GM12878 (cell line): ENCODE measurements at places on chromosomes 11 and 22. TPM values are rescaled to one million over a fixed set of nuclear protein-coding genes. Genes with fewer than 3 reads are reported as not detected.

GRCh38 chr11:75001686-75002085 is 13.0 kb downstream of the NEU3 start:
- DNase-seq: no peak

DNA sequence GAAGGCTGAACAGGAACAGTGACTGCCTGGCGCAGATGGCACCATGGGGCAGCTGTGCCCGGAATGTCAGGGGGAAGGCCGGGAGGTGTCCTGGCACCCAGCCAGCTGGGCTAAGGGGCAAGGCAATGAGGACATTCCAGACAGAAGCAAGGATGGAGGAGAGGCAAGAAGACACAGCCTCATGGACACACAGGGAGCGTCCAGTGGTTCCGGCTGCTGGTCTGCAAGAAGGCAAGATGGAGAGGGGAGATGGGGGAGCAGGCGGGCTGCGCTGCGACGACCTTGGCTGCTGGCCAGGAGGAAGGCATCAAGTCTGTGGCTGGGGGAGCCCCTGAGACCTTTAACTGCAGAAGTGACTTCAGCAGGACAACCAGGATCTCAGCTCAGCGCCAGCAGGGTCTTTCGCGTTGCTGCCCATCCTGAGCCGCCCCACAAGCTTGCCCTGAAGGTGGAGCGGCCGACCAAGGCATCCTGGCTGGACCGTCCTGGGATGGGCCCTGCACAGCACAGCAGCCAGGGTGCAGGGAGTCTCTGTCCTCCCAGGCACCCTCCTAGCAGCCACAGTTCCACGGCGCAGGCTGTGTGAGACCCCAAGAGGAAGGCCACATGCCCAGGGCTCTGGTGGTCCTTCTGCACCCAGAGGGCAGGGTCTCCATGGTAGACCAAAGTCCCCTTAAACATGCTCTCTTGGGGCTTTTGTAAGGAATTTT is 531.7 kb downstream of the BRD1 start:
- DNase-seq: no peak

- DNase-seq: no peak
These were observed 101.9 kb downstream of the WT1 start for GRCh38 chr11:32333320-32333991.

GRCh38 chr11:3139481-3140290 is 25.4 kb downstream of the OSBPL5 start:
- DNase-seq: no peak

DNA sequence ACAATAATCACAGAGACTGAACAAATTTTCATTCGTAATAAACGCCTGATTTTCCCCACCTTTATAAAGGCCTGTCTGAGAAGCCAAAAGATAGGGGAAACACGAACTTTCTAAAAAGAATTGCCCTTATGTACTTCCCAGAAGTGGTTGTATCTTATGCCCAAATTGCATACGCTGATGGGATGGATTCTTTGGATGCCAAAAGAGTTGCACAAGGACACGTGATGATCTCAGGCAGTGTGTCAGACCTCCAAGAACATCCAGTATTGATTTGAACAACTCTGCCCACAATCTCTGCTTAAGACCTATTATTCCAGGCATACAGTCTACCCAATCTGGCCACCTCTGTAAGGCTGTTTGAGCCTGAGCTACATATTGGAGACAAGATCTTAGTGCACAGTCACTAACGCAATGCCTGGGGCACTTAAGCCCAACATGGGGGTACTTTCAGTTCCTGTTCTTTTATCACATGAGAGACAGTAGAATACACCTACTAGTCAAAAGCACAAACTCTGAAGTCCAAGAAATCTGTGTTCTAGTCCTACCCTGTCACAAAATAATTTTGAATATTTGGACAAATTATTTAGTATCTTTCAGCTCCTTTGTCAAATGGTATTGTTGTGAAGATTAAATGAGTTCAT is 38.9 kb downstream of the OR10A6 start:
- no peak for DNase-seq

- DNase-seq: no peak
These were observed 605 bp upstream of the RAPSN start for GRCh38 chr11:47449541-47449940.

DNA sequence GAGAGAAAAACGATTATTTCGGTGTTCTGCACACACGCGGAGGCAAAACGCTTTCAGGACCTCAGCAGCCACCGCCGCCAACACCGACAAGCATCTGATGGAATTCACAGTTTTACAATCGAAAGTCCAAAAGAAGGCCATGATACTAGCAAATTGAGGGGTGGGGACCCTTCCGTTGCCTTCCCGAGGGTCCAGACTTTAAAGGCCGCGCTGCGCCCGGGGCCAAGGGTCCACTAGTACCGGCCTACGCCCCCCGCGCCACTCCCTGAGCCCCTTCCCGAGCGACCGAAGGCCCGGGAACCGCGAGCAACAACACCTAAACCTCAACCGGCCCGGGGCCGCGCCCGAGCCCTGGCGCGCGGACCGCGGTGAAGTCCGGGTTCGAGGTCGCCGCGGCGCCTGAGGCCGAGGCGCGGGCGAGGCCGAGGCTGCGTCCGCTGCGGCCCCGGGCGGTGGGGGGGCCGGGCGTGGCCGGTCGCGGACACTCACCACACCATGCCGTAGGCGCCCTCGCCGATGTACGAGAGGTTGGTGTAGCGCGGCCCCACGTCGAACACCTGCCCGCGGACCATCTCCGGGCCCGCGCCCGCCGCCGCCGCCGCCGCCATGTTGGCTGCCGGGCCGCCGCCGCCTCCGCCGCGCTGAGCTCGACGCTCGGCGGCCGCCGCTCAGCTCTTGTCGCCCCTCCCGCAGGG is 465 bp downstream of the MAPK1 start:
- DNase-seq: no peak

GRCh38 chr11:117145393-117145761 is 1.3 kb downstream of the PAFAH1B2 start:
- no peak for DNase-seq

DNA sequence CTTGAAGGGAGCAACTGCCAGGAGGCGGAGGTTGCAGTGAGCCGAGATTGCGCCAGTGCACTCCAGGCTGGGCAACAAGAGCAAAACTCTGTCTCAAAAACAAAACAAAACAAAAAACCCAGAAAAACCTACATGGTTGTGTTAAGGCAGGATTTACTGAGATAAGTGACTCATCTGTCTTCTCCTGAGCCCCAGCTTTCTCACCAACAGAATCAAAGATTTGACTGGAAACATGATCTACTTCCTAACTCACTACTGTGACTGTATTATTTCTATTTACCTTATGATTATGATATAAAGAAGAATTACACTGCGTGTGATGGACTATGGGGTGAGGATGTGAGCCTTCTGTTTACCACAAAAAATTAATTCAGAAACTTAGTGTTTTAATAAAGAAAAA is 21.8 kb downstream of the FAM118B start:
- no peak for DNase-seq

AGBL2 gene
- total RNA-seq: 3.7 and 4.0 TPM in 2 replicates

MYO18B gene
- 0.28 and 0.45 TPM in 2 replicates for total RNA-seq

NCR3LG1 gene
- total RNA-seq: 0.18 and 0.21 TPM in 2 replicates

FSHB gene
- total RNA-seq: not detected in 2 replicates

MAJIN gene
- not detected in 2 replicates for total RNA-seq

DNAJB7 gene
- total RNA-seq: not detected in 2 replicates

MISFA gene
- total RNA-seq: 3.8 and 4.6 TPM in 2 replicates

CEP126 gene
- total RNA-seq: 0.05 TPM in 1 of 2 replicates, not detected in the other

SLC22A6 gene
- total RNA-seq: not detected in 2 replicates

PHETA2 gene
- total RNA-seq: 2.0 and 2.6 TPM in 2 replicates

TENM4 gene
- total RNA-seq: 0.03 TPM in 2 replicates
